Hippocampal formation (tissue), 2 donors: ENCODE measurements at places on chromosomes 1 and 21.

DNA sequence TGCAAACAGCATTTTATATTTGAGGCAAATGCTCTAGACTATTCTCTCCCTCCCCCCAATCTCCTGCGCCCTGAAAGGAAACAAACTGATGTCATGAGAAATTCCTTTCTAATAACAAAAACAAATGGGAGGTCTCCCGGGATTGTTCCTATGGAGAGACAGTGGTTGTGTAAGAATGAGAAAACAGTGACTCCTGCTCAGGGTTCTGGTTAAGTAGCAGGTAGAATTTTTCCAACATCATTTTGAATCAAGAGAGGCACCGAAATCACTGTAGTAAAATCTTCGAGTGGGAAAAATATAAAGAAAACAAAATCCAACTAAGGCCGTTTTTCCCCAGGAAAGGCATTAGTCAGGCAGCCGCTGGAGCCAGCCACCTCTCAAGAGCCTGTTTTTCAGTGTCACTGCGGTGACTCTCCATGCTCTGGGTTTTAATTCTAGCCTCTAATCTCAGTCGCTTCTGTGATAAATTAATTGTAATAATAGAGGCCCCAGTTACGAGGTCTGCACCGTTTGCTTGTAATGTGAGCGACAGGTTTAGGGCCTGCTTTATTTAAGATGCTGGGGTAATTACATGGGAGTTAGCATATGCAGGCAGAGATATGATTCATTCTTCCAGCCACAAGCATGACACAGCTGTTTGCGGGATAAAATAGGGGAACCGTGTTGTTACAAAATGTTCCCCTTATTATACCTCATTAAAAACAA is 80.3 kb downstream of the RNF220 start:
- no peak for DNase-seq

DNA sequence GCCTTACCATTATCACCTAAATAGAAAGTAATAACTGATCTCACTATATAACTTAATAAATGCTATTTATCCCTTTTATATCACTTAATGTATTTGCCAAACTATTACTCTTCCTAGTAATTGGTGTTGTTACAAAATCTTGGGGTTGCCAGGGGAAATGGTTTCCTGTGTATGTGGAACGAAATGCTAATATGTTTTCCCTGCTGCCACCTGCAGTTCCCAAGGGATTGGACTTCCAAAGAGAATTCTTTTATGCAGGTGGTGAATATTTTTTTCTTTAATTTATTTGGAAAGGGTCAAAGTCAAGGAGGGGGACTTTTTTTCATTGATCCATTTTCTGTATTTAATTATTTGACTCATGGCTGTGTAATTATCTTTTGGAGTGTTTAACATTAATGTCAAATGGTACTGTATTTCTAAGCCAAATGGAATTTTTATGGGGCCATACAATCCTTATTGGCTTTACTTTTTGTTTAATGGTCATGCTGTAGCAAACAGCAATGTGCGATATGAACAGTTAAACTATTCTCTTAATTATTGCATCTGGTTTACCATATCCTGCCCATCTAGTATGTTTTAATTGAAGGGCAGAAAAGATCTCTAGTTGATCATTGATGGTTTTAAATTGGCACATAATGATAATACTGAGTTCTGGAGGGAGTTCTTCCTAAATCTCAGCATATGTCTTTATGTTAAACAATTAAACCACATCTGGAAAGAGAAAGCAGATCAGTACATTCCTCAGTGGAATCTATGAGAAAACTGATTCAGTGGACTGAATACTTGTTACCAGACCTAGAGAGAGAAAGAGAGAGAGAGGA is 486.3 kb downstream of the TTLL7 start:
- DNase-seq, result no peak

DNA sequence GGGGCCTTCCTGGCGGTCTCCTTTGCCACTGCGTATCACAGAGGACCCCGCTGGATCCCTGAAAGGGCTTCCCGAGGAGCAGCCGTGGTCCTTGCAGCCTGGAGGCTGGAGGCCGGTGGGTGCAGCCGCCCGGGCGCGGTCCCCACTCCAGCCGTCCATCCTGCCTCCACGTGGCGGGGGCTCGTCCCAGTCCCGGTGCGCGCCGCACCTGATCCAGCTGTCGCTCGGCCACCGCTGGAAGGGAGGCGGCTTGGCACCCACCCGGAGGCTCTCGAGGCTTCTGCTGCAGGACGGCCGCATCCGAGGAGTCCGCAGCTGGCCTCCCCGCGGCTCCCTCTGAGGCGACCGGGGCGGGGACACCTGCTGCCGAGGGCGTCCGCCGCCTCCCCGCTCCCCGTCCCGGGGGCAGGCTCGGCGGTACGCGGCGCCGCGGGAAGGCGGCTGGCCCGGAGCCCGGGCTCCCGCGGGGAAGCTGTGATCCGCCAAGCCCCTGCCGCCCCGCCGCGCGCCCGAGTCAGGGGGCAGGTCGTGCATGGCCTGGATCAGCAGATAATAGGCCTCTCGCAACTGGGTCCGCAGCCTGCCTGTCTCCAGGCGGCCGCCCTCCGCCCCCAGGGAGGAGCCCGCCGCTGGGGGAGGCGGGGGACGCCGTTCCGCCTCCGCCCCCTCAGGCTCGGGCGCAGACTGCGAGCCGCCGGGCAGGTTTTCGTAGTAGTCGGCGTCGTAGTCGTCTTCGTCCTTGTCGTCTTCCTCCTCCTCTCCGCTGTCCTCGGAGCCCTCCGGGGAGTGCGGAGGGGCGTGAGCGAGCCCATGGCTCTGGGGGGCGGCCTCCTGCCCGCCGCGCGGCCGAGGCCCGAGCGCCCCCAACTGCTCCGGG is at the start of gene SYDE2:
Gene SYDE2, minus strand, starts transcription at position 554 of the 877 bp plus-strand sequence. Its CDS starts 20 bp downstream, at position 534.
- no peak for DNase-seq

- no peak for DNase-seq
These were observed 4.8 kb upstream of the SLC2A1 start for GRCh38 chr1:42963378-42964043.

- DNase-seq, result no peak
These were observed 29.3 kb downstream of the AK2 start for GRCh38 chr1:33007190-33008050.

DNA sequence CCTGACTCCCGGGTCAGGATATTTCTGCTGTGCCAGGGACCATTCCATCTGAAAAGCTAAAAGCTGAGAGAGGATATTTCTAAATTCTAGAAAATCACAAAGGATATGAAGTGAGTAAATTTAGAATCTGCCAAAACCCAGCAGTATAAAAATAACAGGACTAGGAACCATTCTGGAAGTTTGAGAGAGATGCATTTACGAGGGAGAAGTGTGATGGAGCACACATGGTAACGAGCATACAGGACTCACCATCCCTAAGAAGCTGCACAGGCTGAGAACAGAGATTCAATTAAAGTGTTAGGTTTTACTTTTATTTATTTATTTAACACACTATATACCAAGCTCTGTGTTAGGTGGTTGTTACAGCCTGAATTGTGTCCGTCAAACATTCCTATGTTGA is 116.3 kb downstream of the GLUL start:
- no peak for DNase-seq

DNA sequence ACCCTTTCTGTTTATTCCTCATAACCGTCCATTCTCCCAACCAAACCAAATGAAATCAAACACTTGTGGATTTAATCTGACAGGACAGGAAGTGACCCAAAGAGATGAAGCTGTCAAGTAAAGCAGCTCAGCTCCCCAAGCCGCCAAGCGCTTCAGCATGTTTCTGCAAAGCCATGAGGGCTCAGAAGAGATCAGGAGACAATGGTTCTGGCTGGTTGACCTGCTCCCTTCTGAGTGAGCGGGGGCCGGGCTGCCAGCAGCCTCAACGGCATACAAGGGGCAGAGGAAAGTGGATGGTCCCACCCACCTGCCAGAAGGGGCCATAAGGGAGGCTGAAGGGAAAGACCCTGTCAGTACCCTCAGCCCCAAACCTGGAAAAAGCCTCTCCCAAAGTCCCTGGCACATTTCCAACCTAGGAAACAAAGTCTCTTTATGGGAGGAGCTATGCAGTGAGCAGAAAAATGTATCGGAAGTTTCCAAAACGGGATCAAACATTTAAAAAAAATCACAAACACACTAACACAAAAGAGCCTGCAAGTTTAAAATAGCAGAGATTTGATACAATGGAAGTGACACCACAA is 45.4 kb downstream of the SLC45A1 start:
- no peak for DNase-seq

GRCh38 chr1:112882271-112882744 is 73.7 kb downstream of the SLC16A1 start:
- DNase-seq, result peak; percentile 8

DNA sequence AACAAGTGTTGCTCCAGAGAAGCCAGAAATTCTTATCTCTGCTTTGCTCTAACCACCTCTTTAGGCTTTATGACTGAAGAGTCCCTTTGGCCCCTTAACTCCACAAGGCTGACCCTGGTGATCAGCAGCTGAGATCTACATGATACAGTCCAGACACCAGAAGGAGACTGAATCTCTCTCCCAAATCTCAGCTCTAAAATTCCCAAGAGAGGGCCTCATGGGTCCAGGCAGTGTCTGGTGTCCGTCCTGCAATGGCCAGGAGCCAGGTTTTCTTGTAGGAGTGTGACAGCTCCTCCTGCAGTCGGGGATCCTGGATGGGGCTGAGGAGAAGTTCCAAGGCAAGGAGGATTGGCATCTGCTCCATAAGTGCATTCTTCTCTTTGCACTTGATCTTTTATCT is 35.3 kb downstream of the L1TD1 start:
- DNase-seq, result no peak

DNA sequence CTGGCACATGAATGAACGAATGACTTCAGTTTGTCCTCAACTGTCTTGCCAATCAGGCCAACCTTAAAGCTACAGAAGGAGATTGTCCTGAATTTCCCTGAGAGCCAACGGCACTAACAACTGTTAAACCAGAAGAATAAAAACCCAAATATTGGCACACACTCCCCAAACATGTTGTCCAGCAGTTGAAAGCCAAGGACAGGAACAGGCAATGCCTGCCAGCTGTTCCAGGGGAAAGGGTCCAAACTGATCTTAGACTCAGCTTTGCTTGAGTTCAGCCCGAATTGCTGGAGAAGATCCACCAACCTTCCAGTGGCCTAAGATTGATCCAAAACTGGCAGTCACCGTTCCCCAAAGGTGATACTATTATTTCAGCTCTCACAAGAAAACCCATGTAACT is 22.4 kb upstream of the AHCTF1 start:
- DNase-seq, result no peak

DNA sequence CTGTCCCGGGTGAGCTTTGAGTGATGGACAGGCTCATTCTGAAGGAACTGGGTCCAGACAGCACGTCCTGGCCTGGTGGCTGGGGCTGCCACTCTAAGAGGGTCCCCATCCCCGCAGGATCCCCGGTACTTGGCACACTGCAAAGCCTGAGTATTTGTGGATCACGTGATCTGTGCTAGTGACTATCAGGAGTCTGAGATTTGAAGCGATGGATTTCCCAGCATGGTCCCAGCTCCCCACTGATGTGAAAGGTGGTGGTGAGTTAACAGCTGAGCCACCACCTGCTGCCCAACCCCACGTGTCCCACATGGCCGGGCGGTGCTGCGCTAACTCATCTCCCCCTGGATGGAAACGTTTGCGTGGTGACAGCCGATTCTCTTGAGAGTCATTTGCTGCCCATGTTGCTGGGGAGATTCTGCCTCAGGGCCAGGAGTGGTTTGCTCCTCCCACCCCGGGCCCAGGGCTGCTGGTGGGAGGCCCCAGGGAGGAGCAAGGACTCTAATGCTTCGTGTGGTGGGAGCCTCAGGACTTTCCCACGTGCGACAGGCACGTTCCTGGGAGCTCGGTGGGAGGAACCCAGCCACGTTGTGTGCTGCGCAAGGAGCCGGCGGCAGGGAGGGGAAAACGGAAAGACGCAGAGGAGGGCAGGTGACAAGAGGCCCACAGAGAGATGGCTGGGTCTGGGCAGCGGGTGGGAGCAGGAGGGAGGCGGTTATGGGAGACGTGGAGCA is 15.1 kb downstream of the FAAP20 start:
- peak; percentile 6 for DNase-seq

- no peak for DNase-seq
These were observed 515.1 kb downstream of the OMA1 start for GRCh38 chr1:58031416-58031815.

DNA sequence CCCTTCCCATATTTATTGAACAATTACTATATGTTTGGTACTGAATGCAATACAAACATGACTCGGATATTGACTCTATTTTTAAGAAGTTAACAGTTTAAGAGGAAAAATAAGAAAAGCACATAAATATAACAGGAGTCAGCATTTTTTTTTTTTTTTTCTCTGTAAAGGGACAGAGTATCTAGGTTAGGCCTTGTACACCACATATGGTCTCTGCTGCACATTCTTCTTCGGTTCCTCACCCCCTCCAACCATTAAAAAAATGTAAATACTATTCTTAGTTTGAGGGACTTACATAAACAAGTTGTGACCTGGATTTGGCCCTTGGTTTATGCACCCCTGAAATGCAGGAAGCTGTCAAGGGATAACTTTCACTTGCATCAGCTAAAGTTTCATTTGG is 40.4 kb downstream of the PHC2 start:
- DNase-seq, result no peak

DNA sequence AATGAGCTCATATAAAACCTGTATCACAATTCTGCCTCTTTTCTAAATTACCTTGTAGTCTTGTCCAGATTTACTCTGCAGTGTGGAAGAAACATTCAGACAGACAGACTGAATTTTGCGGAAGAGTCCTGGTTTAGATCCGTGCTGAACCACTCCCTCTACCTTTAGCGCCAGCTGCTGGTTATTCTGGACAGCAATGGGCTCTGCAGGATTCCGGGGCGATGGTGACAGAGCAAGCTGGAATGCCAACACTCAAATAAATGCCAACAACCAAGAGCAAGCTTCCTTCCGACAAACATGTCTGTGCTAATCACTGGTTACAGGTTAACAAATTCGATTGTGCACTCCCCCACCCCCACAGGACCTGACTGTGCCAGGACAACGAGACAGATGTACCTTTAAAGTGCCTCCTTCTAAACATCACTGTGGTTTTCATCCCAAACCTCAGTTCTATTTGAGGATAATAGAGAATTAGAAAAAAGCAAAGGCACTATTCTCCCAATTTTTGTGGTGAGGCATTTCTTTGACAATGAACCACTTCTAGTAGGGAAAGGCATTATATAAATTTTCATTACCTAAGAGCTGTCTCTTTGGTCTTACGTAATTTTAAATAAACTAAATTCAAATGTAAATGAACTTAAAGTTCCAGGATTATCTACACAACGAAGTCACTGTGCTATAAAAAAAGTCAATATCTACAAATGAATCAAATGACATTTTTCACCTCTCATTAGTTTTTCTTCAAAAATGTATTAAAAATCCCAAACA is 90.4 kb downstream of the INTS7 start:
- DNase-seq, result no peak

GRCh38 chr1:240164742-240165141 is 73.1 kb downstream of the FMN2 start:
- no peak for DNase-seq

DNA sequence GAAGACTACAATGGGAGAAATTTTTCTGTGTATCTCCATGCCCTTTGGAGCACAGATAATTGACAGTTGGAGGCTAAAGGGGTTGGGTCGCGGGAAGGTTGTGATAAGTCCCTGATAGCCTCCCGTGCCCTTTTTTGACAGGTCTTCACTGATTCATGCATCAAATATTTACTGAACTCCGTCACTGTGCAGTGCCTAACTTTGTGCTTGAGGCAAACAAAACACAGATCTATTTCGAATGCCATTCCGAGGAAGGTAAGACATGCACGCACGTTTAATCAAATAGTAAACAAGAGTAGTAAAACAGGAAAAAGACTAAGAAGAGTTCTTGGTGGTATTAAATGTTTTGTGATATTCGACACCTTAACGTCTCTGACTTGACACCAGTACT is 494 bp upstream of the PIP5K1A start:
- DNase-seq, result no peak

GRCh38 chr1:15620155-15620545 is 2.9 kb downstream of the DDI2 start:
- DNase-seq, result no peak
